Endothelial cell (in vitro differentiated cells): ENCODE measurements at places on chromosomes 16 and 17.

DNA sequence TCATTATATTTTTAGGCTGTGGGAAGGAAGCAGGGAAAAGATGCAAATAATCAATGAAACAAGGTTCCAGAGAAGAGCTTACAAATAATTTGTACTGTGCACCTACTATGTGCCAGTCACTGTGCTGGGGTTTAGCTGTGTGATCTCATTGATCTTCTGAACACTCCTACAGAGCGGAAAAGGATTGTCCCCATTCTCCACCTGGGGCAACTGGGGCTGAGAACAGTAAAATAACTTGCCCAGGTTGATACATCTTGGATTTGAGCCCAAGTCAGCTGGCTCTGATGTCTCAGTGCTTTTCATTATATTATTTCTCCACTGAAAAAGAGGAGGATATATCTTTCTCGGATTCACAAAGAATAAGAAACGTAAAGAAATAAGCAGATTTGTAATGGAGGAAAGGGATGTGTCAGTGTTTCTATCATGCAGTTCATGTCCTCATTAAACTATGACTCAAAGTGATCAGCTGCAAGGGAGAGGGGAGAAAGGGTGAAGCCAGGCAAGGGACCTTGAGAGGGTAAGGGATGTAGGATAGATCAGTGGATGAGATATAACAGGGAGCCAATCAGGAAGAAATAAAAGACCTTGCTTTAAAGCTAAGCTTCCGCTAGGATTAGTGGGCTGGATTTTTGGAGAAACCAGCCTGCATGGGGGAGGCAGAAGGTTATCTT lies 143.6 kb upstream of the NOL11 start:
- no peak for DNase-seq

DNA sequence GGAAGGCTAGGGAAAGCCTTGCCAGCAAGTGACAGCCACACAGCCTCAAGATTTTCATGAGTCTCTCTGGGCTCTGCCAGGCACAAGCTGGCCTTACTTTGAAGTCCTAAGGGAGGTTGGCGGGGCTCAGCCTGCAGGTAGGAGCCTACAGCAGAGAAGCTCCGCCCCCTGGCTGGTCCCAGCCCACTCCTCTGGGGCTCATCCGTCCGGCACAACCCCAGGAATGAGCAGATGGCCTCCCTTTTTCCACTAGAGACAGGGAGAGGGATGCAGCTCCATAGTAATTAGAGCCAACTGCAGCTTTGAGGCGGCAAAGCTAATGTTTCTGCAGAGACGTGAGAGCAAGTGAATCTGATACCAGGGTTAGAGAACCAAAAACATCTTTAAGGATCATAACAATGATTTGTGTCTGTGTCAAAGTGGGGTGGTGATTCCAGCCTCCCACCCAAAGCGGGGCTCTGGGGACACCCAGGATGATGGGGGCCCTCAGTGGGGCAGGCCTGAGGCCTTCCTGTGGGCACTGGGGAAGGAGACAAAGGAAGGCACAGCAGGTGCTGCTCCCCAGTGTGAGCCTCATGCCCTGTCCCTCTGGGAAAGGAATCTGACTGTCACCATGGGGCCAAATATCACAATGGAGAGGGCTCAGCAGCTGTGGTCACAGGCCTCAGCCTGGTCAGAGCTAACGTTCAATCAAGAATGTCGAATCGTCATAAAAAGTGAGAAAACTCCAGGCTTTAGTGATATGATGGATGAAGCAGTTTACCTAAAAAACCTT lies 61.5 kb downstream of the RBFOX3 start:
- DNase-seq = no peak

DNA sequence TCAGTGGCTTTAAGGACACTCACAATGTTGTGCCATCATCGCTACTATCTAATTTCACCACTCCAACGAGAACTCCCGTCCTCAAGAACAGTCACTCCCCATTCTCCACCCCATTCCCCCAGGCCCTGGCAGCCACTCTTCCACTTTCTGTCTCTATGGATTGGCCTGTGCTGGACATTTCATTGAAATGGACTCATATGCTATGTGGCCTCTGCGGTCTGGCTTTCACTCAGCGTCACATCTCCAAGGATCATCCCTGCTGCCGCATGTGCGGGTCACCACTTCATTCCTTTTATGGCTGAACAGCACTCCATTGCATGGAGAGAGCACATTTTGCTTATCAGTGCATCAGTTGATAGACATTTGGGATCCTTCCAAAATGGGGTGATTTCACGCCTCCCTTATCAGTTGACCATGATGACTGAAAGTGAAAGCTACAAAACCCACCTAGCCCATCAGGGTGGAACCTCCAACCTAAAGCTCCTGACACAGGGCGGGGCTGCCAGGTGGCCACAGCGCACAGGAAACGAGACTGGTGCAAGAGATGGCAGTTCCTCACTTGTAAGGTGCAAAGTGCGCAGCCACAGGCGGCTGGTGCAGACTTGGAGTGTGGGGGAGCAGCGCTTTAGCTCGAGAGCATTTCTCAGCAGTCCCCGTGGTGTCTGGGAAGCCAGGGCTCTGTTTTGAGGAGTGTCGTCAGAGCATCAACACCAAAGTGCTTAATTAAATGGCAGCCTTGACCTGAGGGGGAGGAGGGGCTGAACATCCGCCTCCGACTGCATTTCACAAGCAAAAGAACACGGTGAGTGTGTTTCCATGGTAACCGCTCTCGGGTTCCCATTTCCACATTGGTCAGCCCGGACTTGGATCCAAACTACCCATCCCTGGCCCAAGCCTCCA lies 23.8 kb downstream of the COTL1 start:
- no peak for DNase-seq

GRCh38 chr17:70563281-70563820 lies 394.0 kb downstream of the KCNJ2 start:
- DNase-seq = no peak
